NCI-H1436 (cell line): ENCODE measurements at places on chromosomes 6 and 20.

- DNase-seq, result no peak
Observed at GRCh38 chr6:1895721-1896120, 286.0 kb downstream of the FOXC1 start.

DNA sequence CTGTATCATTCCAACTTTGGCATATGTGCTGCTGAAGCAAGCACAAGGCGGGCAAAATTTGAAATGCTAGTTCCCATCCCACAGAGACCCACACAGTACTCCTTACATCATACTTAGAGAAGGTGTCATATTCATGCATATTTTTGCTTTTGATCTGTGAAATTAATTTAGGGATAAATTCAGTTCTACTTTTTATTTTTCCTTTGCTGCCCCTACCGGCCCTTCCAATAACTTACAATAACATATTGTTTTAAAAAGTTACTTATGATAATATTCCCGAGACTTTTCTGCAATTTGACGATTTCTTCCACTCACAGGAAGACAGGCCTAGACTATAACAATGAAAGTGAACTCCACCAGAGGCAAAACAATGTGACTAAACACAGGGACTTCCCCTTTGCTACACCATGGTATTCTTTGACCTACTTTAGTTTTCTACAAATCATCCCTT lies 35.0 kb downstream of the SESN1 start:
- DNase-seq, result no peak

DNA sequence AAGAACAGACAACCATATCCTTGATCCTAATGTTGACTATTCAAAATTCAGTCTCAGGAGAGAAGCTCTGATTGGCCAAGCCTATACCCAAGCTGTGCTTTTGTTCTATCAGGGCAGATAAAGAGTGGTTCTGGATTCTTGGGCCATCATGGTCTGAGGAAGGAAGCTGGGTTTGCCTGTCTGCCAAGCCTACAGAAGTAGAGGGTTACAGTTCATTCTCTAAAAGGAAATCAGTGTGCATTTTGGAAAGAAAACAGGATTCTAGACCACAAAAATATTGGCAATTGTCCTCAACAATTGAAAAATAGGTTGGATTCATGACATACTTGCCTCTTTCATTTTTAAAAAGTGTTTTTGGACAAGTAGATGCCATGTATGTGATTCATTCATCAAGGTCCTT lies 145.4 kb upstream of the BMP2 start:
- DNase-seq, result no peak

- DNase-seq, result no peak
Observed at GRCh38 chr6:142693441-142693840, 251.5 kb downstream of the HIVEP2 start.

DNA sequence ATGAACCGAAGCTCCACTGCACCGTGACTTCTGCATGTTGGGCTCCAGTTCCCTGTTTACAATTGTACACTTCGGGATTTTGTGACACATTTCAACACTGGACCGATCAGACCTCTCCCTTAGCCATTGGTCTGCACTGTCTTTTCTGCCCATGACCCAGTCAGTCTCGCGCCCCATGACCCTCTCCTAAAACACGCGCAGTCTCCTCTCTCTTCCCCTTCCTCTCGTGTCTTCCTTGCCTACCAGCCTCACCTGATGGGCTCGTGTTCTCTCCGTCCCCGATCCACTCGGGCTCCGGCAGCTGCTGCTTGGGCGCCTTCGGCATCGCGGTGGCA lies 535 bp upstream of the ABCF1 start:
- no peak for DNase-seq

- DNase-seq, result no peak
Observed at GRCh38 chr6:33834401-33835392, 30.9 kb upstream of the MLN start.

DNA sequence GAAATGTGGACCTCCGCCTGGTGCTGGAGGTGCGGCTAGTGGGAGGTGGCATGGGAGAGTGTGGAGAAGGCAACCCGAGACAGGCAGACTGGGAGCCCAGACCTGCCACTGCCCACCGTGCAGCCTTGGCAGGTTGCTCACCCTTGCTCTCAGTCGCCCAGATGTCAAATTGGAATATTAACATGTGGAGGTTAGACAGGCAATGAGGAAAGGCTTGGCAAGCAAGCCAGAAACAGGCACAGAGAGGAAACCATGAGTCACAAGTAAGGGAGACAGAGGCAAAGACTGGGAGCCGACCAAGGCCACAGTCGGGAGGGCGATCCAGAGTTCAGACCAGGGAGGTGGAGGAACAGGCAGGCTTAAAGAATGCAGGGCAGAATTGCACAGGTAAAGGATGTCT lies 178.2 kb downstream of the FOXC1 start:
- no peak for DNase-seq

GRCh38 chr6:116254297-116255056 lies 602 bp upstream of the TSPYL4 start:
- DNase-seq, result no peak

GRCh38 chr6:100658486-100658885 lies 193.8 kb upstream of the SIM1 start:
- no peak for DNase-seq

DNA sequence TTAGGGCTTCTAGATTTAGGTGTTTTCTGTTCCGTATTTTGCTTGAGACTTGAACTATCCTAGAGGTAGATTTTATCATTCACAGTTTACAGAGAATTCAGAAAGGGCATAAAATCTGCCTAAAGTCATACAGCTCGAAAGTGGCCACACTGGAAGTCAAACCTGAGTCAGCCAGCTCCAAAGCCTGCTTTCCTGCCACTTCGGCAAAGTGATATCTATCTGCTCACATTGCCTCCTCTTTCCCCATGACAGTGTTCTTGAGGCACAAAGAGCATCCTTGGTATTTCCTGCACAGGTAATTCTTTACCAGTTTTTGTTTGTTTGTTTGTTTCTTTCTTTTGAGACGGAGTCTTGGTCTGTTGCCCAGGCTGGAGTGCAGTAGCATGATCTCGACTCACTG lies 19.4 kb upstream of the SCUBE3 start:
- DNase-seq, result no peak

GRCh38 chr6:83309344-83309743 lies 116.2 kb downstream of the RWDD2A start:
- DNase-seq, result no peak

- no peak for DNase-seq
Observed at GRCh38 chr20:21182832-21183563, 57.1 kb downstream of the KIZ start.

DNA sequence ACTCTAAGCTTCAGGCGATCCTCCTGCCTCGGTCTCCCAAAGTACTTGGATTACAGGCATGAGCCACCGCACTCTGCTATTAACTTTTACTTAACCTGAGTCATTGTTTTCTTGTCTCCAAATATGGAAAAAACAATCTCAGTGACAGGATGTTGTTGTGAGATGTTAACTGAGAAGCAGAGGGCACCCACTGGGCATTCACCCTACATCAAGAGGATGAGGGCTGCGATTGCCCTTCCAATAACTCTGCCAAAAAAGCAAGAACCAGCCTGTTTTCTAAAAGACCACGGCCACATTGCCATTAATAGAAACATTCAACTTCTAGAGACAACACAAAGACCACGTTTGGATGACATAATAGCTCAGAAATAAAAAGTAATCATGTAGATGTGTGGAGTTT lies 107.6 kb upstream of the SGK1 start:
- DNase-seq, result no peak

GRCh38 chr6:25100288-25100687 lies 164.5 kb upstream of the RIPOR2 start:
- DNase-seq, result no peak

- no peak for DNase-seq
Observed at GRCh38 chr20:47788741-47789080, 3.4 kb upstream of the SULF2 start.

DNA sequence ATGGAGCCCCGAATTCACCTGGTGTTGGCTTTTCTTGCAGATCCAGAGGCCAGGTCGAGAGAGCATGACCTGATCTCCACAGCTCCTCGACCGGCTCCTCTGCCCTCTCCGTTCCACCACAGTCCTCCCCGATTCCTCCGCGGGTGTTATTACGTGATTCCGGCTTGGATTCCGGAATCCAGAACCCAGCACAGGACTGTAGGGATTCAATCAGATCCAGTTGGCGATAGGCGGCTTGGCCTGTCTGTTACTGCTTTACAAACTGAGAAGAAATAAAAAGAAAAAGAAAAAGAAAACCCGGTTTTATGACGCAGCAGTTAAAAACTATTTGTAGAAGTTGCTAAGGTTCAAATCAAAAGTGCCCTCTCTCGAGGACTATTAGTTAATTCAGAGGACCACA lies 222.7 kb downstream of the EYA2 start:
- DNase-seq, result no peak

- DNase-seq, result no peak
Observed at GRCh38 chr20:38217791-38218565, 42.6 kb downstream of the KIAA1755 start.
